Astrocyte of the cerebellum (primary cell): ENCODE measurements at places on chromosomes 1 and 21.

DNA sequence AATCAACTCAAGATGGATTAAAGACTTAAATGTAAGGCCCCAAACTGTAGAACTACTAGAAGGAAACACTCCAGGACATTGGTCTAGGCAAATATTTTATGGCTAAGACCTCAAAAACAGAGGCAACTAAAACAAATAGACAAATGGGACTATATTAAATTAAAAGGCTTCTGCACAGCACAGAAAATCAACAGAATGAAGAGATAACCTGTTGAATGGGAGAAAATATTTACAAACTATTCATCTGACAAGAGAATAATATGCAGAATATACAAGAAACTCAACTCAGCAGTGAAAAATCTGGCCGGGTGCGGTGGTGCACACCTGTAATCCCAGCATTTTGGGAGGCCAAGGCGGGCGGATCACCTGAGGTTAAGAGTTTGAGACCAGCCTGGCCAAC lies 84.1 kb upstream of the HNRNPU start:
- no peak for DNase-seq

GRCh38 chr1:153832293-153832692 lies 57.1 kb downstream of the SLC27A3 start:
- DNase-seq = no peak

- DNase-seq = peak; percentile 11
Observed at GRCh38 chr1:200438911-200439310, 29.1 kb upstream of the ZNF281 start.

- DNase-seq = no peak
Observed at GRCh38 chr1:83682132-83682531, 316.8 kb downstream of the TTLL7 start.

DNA sequence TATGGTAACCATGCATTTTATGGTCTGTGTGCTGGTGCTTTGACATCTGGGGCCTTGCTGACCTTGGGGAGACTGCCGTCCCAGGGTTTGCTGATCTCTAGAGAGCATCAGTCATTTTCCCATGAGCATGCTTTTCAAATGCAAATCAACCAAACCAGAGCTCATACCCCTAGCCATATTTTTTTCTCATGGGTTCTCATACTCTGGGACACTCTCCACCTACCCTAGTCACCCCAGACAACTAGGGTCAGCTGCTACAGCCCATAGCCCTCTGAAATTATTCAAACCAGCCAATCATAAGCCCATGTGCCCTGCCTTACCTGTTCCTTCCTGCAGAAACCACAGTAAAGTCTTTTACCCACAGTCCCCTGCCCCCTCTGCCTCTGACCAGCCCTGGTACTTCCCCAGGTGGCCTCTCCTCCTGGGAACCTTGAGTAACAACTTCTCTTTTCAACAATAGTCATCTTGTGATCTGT lies 132.0 kb downstream of the MAP3K21 start:
- no peak for DNase-seq

GRCh38 chr1:203663294-203663693 lies 36.7 kb downstream of the ATP2B4 start:
- DNase-seq = peak; percentile 84

DNA sequence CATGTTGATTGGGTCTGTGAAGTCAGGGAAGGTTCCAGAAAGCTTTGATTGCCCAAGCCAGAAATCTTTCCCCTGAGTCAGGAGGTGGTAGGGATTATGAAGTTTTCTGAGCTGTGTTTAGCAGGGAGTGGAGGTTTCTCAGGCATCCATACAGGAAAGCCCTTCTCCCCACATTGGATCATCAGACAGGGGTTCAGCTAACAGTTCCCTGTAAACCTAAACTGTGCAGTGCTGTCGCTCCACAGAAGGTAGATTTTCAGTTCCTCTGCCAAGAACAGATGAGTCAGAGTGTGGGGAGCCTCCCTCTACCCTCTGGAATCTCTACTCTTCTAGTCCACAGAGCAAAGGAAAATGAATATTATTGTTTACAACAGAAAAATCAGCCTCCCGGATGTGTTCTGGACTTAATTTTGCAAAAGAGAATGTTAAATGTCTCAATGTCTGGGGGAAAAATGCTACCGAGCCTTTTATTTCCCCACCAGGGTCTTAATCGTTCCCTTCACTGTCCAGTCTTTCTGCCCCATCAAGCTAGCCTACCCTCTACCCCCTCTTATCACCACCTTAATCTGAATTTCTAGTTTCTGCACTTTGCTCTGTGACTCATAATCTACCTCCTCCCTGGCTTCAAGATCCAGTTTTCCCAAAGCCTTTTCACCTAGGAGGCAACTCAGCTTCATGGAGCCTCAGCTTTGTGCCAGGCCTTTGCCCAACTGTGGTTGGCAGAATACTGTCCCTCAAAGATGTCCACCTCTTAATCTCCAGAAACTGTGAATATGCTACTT lies 355.6 kb downstream of the PRDM2 start:
- DNase-seq = peak; percentile 48

- DNase-seq = no peak
Observed at GRCh38 chr21:45822429-45823099, 159.0 kb upstream of the COL6A1 start.

- no peak for DNase-seq
Observed at GRCh38 chr1:66998972-66999371, 55.0 kb downstream of the SLC35D1 start.

GRCh38 chr21:39033878-39034589 lies 149.2 kb downstream of the PSMG1 start:
- no peak for DNase-seq

- peak; percentile 72 for DNase-seq
Observed at GRCh38 chr1:8661185-8662110, 156.0 kb downstream of the RERE start.

- DNase-seq = no peak
Observed at GRCh38 chr21:17929510-17929909, 110.4 kb upstream of the C21orf91 start.

- DNase-seq = no peak
Observed at GRCh38 chr21:33136847-33137502, 67.0 kb downstream of the OLIG1 start.

DNA sequence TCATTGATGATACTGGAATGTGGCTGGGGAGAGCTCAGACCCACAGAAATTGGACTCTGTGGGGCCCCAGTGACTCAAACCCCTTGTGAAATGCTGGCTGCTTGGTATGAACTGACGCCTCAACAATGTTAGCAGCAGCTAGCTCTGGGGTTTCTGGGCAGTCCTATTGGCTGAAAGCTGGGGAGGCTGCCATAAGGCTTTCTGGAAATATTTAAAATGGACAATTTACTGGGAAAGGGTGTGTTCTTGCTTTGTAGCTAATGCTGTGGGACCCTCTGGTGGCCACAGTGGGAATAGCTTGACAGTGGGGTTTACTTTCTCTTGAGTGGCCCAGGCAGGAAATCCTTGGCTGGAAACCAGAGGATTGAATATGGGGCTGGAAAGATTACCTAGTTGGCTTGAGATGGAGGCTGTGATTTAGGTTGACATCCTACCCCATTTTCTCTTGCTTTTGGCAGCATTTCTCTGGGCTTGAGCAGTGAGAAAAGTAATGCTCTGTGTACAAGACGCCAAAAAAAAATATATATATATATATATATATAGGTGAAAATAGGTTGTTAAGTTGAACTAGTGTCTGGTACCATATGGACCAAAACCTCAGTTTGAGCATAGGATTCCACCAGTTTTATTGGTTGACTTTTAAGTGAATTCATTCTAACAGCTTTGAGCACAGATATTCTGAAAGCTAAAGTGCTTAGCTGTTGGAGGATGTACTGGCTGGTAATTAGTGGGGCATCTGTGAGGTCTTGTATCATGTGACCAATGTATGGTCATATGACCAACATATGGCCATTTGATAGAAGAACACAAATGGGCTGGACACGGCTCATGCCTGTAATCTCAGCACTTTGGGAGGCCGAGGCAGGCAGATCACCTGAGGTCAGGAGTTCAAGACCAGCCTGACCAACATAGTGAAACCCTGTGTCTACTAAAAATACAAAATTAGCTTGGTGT lies 8.2 kb upstream of the S100A10 start:
- DNase-seq = peak; percentile 98

DNA sequence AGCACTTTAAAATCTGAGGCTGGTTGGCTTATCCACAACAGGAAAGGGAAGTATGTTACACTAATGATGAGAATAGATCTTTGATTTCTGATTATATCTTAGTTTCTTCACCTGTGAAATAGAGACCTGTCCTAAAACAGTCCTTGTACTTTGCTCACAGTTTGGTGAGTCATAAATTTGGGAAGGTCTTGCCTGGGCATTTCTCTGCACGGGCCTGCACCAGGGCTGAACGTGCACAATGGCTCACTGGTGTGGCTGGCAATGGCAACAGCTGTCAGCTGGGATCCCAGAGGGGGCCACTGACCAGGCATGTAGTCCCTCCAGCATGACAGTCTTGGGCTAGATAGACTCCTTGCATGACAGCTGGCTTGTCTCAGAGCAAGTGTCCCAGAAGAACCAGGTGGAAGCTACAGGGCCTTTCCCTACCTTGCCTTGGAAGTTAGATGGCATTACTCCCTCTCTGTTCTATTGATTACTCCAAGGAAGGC lies 367.4 kb downstream of the DISC1 start:
- no peak for DNase-seq

DNA sequence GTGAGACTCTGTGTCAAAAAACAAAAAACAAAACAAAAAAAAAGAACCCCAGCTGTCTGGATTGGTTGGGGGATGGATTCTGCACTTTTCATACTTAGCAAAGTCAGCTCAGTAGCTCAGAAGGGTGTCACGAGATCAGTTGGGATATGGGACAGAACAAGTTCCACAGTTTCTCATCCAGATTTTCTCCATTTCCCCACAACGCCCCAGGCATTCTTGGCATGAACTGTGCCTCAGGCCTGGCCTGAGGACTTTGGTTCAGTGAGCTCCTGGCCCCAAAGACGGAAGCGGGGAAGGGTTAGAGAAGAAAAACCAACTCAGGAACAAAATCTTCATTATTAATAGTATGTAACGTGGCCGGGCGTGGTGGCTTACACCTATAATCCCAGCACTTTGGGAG lies 1.9 kb downstream of the AKR7A2 start:
- no peak for DNase-seq

DNA sequence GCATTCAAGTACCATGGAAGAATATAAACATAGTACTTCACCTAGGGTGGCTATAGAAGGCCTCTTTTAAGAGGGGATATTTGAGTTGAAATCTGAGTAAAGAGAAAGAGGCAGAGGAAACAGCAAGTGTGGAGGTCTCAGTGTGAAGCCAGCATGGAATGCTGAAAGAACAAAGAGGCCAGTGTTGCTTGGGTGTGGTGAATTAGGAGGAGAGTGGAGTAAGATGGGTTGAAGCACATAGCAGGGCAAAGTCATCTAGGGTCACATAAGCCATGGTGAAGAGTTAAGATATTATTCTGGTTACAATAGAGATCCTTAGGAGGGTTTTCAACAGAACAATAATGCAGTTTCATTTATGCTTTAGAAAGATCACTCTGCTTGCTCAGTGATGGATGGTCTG lies 37.5 kb downstream of the C1orf141 start:
- no peak for DNase-seq

- DNase-seq = no peak
Observed at GRCh38 chr1:147625362-147625995, 44.8 kb downstream of the ACP6 start.

- peak; percentile 78 for DNase-seq
Observed at GRCh38 chr1:234553240-234554188, 56.5 kb downstream of the IRF2BP2 start.

- no peak for DNase-seq
Observed at GRCh38 chr1:161718559-161719324, 2.6 kb upstream of the FCRLB start.

DNA sequence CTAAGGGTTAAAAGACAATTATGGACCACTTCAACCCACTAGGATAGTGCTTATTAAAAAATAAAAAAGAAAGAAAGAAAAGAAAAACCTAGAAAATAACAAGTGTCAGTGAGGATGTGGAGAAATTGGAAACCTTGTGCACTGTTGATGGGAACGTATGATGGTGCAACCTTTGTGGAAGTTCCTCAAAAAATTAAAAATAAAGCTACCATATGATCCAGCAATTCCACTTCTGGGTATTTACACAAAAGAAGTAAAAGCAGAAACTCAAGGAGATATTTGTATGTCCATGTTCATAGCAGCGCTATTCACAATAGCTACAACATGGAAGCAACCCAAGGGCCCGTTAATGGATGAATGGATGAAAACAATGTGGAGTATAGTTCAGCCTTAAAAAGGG lies 115.2 kb upstream of the ATP1A1 start:
- DNase-seq = no peak
